ENCODE measurements at places on chromosomes 1 and 21.

DNA sequence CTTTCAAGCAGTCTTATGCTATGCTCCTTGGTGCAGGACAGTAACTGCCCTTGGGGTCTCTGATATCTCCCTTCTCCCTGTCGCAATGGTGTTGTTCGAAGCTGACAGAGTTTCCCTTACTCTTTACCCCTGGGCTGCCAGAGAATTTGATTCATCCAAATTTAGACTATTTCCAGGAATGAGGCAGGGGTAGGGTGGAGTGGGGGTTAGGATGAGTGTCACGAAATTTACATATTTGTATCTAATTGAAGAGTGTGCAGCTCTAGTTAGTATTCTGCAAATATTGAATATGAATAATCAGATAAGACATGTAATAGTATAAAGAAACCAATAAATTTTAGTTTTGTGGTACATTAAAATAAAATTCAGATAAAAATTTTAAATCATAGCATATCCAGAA, 140.0 kb upstream of the LMO4 start:
- DNase-seq: no peak

DNA sequence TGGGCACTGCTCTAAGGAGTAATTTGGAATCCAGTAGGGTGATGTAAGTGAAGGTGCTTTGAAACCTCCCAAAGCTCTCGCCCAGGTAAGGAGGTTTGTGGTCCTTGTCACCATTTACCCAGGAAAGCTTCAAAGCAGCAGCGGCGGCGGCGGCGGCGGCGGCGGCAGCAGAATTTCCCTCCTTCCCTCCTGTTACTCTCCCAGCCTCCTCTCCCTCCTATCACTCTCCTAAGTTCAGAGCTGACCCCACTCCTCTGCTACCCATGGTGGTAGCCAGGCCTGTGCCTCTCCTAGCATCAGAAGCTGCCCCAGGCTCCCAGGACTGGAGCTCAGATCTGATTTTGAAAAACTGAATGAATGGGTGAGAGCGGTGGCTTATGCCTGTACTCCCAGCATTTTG, 60.7 kb downstream of the ACBD3 start:
- DNase-seq: no peak

GRCh38 chr1:83559129-83559840, 439.6 kb downstream of the TTLL7 start:
- no peak for DNase-seq

DNA sequence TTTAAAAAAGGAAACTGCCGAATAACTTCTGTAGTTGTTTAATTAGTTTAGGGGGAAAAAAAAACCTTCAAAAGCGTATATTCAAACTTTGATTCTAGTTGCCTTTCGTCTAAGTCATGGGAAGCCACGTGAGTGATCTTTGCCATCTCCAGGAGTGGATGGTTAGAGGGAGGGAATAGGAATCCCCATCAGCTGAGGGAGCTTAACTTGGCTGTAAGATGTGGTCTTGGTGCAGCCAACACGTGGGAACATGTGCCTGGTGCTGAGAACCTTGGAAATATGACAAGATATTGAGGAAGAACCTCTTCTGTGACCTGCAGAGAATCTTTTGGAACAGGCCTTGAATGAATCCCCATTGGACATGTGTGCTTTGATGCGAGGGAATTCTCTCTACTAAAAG, 1.7 kb downstream of the BACE2 start:
- DNase-seq: peak; percentile 54

DNA sequence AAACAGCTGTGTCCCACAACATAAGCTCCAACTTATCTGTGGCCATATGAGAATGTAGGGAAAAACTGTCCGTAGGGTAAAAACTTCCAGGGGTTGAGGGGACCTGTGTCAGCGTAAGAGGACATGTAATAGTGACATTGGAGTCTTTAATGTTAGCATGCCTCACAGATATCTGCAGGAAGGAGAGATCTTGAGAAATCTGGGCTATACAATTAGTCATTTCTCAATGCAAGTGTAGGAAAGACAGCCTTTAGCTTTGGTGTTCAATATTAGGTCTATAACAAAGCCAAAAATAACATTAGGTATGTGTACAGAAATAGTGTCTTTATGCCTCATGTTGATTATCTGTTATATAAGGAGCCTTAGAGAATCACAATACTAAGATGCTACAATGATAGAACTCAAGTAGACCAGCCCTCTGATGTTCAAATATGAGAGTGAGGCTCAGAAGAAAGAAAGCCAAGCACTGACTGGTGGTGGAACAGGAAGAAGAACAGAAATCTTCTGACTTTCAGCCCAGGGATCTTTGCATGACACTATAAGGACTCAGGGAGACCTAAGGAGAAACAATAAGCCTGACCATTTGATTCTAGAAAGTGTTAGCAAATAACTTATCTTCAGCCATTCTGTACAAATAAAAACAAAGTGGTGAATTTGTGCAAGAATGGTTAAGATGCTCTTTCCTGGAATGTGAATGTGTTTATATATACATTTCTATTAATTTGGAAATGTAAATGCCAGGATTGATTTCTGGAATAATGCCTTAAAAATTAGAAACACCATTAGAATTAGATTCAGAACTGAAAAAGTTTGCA, 152.6 kb downstream of the ZC3H11B start:
- no peak for DNase-seq

DNA sequence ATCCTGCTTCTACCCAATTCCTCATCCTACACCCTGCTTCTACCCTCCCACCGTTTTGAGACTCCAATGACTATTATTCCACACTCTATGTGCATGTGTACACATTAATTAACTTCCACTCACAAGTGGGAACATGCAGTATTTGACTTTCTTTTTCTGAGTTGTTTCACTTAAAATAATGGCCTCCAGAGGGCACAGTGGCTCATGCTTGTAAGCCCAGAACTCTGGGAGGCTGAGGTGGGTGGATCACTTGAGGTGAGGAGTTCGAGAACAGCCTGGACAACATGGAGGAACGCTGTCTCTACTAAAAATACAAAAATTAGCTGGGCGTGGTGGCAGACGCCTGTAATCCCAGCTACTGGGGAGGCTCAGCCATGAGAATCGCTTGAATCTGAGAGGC, 464.8 kb downstream of the PTBP2 start:
- no peak for DNase-seq

GRCh38 chr1:77010937-77011336, 143.7 kb downstream of the ST6GALNAC5 start:
- DNase-seq: no peak

- no peak for DNase-seq
These were observed 106.8 kb downstream of the ZBTB18 start for GRCh38 chr1:244157731-244158438.

- DNase-seq: no peak
These were observed 61.0 kb downstream of the B3GALT5 start for GRCh38 chr21:39673736-39674135.

DNA sequence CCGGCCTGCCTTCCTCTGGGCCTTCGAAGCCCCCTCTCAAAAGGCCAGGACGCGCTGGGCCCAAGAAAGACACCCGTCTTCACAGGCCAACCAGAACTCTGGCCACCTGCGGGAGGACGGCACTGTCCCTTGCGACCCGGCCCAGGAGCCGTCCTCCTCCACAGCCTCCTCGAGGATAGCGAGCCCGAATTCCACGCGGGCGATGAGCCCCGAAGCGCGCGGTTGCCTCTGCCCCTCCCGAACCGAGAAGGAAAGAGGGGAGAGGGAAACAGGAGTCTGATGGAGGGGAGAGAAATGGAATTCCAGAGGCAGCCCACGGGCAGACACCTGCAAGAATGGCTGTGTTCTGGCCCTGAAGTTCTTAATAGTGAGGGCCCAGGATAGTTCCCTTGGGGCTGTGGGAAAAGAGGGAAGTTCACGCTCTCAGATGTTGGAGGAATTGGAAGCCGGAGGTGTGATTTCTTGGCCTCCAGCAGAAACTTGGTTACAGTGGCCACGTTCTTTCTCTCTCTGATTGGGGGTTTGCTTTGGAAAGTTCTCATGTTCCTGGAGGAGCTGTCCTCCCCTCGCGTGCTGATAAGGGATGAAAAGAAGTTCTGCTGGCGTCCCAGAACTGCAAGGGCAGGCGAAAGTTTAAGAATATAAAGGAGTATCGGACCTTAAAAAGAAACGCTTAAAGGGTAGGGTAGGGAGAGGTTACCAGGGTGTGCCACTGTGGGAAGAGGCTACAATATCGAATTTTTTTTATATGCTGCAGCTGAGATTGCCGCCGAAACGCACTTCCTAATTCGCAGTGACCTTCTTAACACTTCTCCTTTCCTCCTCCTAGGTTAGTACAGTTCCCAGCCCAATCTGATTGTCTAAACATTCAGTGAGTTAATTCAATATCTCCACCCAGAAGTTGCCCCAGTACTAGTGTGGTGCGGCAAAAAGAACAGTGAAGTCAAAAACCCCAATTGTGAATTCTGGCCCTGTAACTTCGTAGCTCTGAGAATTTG, 5.8 kb upstream of the SLC44A5 start:
- no peak for DNase-seq

DNA sequence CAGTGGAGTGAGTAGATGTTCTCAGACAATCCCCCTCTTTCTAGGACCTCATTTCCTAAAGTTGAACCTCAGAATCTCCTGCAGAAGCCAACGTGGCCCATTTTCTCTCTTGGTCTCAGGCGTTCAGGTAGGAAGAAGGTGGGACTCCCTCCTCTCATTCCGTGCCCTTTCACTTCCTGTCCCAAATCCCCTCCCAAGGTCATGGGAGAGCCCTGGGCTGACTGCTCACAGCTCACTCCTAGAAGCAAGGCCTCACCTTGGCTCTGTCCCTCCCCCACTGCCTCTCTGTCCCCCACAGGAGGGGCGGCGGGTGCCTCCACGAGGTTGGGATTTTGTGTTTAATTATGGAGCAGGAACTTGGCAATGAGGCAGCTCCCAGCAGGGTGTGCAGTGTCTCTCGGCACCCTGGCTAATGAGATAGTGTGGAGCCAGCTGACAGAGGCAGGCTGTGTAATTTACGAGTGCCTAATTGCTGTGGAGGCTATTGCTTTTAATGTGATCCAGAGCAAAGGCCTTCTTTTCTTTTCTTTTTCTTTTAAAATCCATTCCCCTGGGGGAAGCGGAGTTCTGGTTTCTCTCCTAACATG, 9.1 kb upstream of the CDK18 start:
- no peak for DNase-seq

DNA sequence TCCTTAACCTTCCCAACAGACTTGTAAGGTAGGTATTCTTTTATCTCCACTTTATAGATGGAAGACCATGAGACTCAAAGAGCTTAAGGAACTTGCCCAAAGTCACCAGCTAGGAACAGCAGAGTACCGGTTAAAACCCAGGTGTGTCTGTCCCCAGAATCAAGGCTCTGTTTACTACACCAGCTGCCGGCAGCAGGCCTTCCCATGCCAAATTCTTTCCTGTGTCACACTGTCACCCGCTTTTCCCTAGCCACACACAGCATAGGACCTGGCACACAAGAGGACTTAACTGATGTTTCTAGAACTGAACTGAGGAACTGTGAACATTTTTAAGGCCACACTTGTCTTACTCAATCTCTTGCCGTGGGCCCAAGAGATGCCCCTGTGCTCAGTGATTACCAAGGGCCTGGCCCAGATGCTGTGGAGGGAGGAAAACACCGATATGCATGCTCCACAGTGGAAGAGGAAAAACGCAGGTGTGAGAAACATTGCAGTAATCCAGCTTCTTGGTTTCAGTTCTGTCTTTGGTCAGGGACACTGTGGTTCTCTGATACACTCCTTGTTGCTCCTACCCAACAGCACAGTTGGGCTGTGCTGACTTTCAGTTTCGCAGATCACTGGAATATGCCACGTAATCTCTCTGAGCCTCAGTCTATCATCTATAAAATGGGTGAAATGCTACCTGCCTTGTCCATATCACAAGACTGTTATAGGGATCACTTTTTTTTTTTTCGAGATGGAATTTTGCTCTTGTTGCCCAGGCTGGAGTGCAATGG, 13.9 kb upstream of the LY9 start:
- no peak for DNase-seq

DNA sequence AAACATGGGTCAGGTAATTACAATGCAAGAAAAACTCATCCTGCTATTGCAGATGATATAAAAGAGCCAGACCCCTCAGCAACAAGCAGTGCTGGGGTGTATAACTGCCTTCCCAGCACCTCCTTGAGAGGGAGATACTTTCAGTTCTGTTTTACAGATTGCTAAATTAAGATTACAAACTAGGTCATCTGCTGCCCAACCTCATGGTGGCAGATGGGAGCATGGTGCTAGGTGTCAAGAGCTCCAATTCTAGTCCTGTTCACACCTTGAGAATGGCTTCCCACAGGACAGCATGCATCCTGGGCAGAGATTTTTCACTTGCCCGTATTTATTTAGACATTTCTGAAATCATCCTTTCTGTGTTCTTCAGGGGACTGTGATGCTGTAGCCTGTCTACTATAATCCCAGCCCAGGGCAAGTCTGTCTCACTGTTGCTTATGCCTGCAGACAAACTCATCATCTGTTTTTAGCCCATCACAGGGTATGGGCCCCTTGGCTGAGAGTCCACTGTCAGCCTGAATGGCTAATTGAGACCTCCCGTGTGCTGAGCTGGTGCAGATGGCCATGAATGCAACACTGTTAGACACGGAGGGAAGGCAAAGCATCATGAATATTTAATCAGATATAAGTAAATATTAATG, 40.2 kb upstream of the PBX1 start:
- DNase-seq: no peak
